Suppressor macrophage treated with lipopolysaccharide for 1 hour (primary cell): ENCODE measurements at places on chromosomes 11 and 22.

DNA sequence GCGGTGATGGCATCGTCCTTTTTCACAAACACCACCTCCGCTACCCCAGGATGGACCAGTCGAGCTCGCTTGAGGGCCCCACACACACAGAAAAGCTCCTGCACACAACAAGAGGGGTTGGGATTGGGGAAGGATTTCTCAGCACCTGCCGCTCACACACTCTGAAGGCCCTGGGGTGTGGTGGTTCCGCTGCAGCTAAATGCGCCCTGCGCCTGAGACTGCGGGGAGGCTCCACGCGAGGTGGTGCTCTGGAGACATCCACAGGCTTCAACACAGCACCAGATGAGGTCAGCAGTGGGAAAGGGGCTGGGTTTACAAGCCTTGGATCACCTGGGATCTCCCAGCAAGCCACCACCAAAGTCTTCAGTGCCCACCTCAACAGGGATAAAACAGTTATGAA, 22.7 kb downstream of the POLDIP3 start:
- DNase-seq = no peak

DNA sequence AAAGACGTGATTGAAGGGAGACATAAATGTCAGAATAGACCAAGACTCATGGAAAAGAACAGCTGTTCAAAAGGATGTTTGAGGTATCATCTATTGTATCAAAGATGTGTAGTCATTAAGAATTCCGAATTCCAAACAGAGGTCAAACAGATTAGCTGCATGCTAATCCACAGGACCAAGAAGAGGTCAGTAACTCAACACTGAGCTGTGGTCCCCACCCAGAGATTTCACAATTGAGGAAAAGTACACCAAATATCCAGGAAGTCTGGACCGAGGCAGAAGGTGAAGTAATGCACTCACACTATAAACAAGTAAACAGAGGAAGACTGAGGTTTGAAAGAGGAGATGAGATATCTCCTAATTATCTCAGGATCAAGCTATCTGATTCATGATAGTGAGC, 29.6 kb upstream of the OR5P2 start:
- no peak for DNase-seq

GRCh38 chr22:22593964-22594656, 35.0 kb upstream of the PRAME start:
- DNase-seq = peak; percentile 70

- DNase-seq = no peak
These were observed 4.9 kb downstream of the SBF2 start for GRCh38 chr11:10288881-10289764.
